ENCODE measurements at places on chromosomes 6 and 20.

DNA sequence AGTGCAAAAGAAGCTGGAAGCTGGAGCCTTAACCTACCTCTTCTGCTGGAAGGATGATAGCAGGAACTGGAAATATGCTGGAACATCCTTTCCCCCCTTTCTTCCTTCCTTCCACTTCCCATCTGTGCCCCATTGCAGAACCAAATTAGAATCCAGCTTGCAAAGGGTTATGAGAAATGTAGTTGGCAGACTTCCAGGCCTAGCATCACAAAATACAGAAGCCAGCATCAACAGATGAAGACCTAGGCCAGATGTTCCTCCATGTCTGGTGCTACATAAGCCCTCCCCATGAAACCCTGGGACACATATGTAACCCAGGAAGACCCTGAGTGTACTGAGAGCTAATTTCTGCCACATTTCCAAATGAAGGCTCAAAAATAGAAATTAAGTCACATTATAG, 40.0 kb upstream of the TFAP2B start:
- DNase-seq: no peak

DNA sequence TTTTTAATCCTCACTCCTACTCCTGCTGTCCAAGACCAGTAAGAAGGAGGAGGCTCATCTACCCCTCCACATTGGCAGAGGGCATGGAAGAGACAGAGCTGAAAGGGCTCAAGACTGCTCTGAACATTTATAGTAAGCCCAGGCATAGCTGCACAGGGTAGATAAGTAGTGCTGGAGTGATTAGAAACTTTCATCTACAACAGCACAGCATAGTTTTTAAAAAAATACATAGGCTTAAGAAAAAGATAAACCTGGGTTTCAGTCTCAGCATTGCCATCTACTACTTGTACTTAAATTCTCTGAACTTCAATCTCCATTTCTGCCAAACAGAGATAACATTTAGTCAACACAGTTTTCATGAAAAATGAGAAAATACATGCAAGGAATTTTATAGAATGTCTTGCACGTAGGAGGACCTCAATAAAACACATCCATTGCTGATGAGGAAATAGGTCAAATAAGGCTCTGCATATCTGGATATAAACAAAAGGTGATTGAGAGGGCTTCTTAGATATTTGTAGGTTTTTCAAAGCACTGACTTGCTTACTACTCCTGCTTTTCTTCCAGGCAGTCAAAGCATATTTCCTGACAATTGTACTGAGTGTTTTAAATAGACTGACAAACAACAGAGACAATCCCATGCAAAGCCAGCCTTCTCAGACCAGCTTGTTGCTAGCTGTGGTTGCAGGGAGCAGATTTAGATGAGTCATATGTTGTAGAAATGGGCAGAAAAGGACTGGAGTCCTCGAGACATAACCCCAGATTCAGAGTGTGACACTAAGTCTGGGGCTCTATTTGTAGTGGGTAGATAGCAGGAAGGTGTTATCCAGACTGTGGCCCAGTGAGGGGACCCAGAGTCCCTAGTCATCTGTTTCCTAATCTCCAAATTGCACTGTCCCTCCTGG, 107.4 kb upstream of the TAB2 start:
- no peak for DNase-seq

- no peak for DNase-seq
These were observed 598.3 kb upstream of the HS3ST5 start for GRCh38 chr6:114941078-114941477.

GRCh38 chr6:41784581-41785171, 2.8 kb upstream of the TOMM6 start:
- DNase-seq: no peak

- no peak for DNase-seq
These were observed 12.4 kb upstream of the ZSCAN9 start for GRCh38 chr6:28212510-28213212.

GRCh38 chr6:162219266-162219665, 508.3 kb downstream of the PRKN start:
- DNase-seq: no peak

DNA sequence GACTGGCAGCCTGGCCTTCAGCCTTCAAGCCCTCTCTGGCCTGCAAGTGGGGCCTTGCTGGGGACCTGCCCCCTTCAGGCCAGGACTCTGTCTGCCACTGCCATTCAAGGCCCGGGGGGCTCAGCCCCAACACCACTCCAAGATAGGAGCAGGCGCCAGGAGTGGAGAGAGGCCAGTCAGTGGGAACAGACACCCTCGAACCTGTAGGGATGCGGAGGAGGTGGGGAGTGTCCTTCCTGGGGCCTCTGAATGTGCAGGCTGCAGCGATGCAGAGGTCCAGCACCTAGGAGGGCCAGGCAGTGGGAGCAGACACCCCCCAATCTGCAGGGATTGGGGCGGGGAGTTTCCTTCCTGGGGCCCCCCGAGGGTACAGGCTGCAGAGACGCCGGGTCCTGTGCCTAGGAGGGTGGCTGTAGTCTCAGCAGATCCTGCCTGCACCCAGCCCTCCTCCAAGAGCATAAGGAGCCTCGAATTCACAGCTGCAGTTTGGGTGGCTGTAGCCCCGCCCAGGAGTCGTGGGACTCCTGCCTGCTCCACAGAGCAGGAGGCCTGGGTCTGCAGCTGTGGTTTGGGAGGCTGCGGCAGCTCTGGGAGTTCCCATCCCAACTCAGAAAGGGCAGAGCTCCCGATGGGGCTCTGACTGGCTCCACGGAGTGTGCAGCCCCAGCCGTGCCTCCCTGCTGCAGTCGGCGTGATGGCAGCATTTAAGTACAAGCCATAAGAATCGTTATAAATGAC, 33.1 kb downstream of the NR2E1 start:
- DNase-seq: no peak

- DNase-seq: no peak
These were observed 578.2 kb downstream of the MEI4 start for GRCh38 chr6:78231002-78231401.

DNA sequence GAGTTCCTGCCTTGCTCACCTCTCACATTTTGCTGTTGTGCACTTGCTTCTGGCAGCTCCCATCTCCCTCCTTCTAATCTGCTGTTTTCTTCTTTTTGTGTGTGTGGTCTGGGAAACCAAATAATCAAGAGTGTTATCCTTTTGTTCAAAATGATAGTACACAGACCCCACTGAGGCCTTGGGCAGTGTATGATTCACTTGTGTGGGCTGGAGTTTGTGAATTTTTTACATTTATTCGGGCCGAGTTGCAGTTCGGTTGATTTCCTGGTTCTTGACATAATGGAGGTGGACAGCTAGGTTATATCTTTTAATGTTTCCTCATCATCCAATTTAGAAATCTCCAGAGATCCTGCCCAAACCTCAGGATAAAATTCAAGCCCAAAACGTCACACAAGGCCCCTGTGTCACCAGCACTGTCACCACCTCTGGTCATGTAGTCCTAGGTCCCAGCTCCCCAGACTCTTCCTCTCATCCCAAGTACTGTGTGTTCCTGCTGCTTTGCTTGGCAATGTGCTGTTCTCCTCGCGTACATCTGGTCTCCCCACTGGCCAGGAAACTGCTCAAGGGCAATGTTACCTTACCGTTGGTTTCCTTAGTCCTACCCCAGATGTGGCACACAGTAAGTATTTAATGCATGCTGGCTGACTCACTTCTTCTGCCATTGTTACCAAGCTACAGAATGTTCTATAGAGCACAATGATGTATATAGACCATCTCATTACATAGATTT, 55.7 kb upstream of the PHACTR2 start:
- no peak for DNase-seq

DNA sequence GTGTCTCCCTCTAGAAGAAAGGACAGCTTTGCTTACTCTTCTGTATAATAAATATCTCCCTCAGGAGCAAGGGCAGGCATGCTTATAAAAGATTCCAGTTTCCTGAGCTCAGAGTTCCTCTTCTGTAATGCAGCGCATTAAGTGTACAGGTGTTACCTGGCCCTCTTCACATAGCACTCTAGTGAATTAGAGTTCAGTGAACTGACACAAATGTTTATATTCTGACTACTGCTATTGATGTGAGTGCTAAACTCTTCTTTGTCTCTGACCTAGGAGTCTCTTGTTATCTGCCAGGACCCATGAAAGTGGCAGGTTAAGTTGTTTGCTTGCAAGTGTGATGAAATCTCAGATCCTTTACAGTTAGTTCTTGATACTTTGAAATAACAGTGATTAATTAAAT, 33.5 kb downstream of the CYB5R4 start:
- no peak for DNase-seq

- no peak for DNase-seq
These were observed 98.6 kb downstream of the DACT2 start for GRCh38 chr6:168221000-168221399.

DNA sequence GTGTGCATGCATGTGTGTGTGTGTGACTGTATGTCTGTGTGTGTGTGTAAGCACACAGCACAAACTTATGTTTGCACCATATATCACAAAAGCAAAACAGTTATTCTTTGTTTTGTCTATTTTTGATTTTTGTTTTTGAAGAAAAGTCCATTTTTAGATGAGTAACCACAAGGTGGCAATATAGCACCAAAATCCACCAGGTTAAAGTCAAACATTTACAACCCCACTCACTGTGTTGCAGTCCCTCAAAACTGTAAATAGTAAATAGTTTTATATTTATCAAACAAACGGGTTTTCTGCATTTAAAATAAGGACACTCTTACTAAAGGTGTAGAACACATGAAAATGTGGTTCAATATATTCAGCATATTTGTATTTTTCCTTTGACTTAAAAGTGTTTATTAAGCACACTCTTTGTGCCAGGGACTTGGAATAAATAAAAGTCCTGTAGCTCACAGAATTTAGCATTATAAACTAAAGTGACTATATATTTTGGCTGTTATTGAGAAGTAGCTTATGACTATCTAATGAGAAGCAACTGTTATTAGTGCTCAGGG, 118.5 kb downstream of the GFRAL start:
- no peak for DNase-seq

- no peak for DNase-seq
These were observed 283.0 kb upstream of the MARCKS start for GRCh38 chr6:113574147-113574546.

DNA sequence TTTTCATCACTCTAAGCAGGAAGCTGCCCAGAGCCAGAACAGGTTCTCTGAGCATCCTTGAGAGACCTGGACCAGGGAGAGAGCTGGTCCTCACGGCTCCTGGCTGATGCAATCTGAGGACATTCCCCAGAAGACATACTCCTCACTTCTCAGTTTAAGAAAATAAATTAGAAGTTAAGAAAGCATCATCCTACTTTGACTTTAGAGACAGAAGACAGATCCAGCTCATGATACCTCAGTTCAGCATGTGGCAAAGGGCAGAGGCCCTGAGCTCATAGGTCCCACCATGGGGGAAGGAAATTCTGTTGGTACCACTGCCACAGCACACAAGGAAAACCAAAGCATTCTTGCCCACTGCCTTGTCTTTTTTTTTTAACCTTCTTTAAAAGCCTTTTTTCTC, 378.1 kb upstream of the JARID2 start:
- DNase-seq: no peak

DNA sequence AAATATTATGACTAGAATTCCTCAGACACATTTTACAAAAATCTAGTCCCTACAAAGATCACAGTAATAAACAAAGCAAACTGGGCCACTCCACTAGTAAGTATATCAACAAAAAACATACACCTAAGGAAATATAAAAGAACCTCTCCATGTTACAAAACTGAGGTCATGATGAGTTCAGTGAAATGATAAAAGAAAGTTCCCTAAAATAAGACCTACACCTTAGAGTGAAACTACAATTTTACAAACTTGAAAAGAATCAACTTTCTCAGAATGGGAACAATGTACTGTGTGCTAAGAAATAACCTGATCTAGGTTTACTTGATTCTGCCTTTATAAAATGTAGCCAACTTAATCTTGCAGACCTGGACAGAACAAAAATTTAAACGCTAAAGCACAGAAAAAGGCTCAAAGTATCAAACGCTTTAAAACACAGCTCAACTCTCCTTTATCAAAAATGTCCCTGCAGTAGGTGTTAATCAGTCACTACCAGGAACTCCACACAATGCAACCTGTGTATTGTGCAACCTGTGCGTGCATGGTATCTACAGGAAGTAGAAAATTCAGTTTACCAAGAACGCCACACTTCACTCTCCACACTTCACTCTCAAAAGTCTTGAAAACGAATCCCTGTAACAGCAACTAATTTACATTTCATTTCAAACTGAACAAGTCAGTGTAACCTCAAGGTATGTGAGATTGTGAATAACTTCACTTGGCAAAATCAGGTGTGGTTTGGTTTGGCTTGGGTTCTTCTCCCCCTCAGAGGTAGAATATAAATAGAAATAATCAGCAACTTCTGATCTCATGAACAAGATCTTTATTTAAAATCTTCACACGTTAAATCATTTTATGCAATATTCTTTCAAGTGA, 1.8 kb downstream of the RALGAPA2 start:
- DNase-seq: no peak

- DNase-seq: no peak
These were observed 85.8 kb upstream of the ARMC2 start for GRCh38 chr6:108762394-108762793.

- DNase-seq: no peak
These were observed 26.6 kb upstream of the SRSF6 start for GRCh38 chr20:43431134-43431519.

DNA sequence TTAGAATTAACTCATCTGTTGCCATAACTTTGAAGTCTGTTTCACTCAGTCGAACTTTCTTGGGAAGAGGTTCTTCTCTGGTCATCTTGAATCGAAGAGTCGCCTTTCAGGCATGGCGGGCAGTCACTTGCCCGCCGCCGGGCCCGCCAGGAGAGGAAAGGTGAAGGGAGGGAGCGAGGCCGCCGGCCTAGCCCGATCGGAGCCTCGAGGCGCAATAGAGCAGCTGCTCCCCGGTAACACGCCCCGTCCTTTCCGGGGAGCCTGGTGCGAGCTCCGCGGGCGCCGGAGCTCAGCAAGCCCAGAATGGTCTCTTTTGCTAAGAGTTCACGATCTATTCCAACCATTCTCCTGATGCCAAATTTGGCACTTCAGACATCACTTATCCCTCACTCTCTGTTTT, 591.8 kb downstream of the TFAP2B start:
- no peak for DNase-seq

DNA sequence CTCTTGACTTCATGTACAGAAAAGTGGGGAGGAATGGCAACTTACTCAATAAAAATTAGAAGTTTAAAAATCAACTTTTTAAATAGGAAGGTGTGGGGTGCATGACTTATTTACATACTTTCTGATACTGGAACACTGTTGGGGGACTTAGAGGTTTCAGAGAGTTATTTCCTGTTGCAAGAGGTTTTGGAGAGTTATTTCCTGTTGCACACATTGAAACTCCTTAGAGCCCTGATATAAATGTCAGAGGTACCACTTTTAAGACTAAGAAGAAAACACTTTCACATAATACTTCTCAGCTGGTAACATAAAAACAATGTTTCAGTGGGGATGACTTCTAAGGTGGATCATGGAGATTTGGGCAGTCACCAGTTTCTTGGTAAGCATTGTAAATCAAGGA, 579.9 kb downstream of the MMUT start:
- DNase-seq: no peak

GRCh38 chr20:1371830-1372539, 20.9 kb downstream of the FKBP1A start:
- DNase-seq: no peak

All from activated T-cell treated with anti-CD3 and anti-CD28 coated beads for 4 hours (primary cell).